NCI-H2029 treated with DMSO at 0.1 percent for 48 hours (cell line): ENCODE measurements at places on chromosomes 13 and 19.

GRCh38 chr19:37926255-37926654 lies 19.2 kb downstream of the SIPA1L3 start:
- DNase-seq: no peak

- no peak for DNase-seq
Measured at GRCh38 chr13:45707516-45708100, 5.5 kb downstream of the CBY2 start.

DNA sequence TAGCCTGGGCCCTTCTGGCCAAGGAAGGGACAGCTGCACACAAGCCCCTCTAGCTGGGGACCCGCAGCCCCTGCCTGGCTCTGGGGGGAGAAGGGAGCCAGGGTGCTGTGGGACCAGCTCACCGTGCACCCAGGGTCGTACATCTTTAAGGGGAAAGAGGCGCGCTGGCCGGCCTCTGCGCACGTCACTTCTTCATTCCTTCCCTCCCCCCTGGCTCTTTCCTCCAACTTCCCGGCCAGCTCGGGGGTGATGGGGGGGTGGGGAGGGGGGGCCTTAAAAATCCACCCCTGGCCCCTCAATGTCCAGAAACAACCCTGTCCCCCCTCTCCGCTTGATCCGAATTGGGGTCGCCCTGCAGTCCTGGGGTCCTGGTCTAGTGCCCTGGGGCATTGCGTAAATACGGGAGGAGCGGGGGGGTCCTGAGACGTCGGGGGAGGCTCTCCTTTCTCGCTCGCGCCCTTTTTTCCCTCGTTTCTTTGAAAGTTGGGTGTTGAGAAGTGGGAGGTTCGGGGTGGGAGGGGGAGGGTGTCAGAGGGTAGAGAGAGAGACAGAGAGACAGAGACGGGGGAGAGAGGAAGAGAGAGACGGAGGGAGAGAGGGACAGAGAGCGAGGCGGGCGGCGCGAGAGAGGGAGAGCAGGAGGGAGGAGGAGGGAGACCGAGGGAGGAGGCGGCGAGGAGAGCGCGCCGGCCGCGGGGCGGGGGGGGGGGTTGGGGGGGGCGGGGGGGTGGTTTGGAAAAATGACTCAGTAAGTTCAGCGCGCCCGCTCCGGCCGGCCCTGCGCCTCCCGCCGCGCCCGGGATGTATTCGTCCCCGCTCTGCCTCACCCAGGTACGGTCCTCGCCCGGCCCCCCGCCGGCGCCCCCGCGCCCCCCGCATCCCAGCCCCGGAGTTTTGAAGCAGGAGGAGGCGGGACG lies at the start of gene NFIC:
Gene NFIC (plus strand): TSS at position 748 of the 917 bp plus-strand sequence. CDS start 54 bp downstream, at position 802.
- no peak for DNase-seq

- no peak for DNase-seq
Measured at GRCh38 chr19:7953576-7953975, 10.1 kb upstream of the TIMM44 start.

DNA sequence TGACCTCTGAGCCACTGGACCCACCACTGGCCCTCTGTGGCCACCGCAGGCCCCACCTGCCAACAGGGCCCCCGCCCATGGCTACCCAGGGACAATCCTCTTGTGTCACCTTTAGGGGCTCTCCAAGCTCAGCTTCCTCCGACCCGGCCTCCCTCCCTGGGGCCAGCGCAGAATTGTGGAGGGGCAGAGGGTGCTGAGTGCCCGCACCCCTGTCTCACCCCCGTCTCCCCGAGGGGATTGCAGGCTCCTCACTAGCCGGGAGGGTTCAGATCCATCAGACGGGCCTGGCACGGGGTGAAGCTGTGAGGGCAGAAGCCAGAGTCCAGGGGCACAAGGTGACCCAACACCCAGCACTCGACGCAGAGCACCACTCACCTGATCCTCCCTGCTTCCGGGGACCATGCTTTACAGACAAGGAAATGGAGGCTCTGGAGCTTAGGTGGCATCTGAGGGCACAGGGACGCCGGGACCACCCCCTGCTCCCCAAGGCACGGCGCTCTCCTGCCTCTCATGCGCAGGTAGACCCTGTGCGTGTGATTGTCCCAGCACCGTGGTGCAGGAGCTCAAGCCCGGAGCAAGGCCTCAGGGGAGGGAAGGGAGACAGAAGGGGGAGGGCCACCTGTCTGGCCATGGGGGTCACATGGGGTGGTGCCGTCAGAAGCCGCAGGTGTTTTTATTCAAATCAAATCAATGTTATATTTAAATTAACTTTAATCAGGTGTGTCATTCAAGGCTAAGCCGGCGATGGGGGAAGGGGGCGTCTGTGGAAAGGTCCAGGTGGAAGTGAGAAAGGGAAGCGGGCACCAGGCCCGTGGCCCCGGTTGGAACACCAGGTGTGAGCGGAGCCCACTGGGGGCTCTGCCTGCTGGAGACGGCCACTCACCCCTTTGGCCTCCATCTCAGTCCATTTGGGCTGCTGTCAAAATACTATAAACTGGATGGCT lies 21.6 kb upstream of the SPACA7 start:
- DNase-seq: no peak

GRCh38 chr13:20389696-20390525 lies 135.7 kb downstream of the CRYL1 start:
- DNase-seq: no peak

DNA sequence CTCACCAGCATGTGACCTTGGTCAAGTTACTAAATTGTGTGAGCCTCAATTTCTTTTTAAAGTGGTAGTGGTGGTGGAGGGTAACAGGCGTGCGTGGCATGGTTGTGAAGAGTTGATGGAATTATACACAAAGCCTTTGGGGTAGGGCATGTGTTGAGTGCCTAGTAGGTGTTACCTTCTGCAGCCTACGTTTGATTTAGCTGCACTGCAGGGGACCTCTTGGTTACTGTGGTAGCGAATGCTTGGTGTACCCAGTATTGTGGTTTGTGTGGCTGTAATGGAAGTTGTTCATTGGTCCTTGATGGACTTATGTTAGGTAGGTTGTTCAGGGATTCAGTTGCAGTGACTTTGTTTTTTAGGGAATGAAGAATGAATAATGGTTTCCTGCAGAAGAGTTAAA lies 24.6 kb downstream of the PRAM1 start:
- no peak for DNase-seq

GRCh38 chr13:66745307-66745706 lies 484.8 kb downstream of the PCDH9 start:
- no peak for DNase-seq

DNA sequence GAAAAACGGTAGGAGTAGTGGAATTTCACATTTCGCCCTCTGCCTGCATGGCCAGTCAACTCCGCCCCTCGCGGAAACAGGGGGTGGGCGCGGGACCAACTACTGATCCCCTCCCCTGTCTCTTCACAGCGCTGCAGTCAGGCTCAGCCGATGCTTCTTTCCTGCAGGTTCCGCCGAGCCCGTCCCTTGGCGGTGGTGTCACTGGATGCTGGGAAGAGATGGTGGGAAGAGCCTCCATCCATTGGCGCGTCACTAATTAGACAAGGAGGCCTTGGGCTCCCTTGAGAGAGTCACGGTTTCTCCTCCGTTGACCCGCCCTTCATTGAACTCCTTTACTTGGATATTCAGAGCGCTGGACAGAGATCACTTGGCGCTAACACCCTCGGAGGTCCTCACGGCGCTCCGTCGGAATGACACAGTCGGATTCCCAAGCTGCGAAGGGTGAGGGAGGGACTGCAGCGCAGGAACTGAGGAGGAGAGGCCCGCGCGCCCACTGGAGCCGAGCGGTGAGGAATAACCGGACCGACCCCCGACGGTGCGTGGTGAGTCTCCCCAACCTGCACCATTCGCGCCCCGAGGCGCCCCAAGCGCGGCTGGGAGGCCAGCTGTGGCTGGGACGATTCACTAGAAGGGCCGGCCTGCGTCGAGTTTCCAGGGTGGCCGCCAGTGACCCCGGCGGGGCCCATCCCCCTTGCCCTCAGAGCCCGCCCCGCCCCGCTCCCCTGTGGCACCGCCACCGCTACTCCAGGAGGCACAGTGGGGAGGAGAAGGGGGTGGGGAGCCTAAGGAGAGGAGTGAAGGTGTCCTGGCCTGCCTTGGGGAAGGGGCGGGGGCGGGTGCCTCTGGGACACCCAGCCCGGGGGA lies 11.2 kb upstream of the CEACAM21 start:
- DNase-seq: no peak

DNA sequence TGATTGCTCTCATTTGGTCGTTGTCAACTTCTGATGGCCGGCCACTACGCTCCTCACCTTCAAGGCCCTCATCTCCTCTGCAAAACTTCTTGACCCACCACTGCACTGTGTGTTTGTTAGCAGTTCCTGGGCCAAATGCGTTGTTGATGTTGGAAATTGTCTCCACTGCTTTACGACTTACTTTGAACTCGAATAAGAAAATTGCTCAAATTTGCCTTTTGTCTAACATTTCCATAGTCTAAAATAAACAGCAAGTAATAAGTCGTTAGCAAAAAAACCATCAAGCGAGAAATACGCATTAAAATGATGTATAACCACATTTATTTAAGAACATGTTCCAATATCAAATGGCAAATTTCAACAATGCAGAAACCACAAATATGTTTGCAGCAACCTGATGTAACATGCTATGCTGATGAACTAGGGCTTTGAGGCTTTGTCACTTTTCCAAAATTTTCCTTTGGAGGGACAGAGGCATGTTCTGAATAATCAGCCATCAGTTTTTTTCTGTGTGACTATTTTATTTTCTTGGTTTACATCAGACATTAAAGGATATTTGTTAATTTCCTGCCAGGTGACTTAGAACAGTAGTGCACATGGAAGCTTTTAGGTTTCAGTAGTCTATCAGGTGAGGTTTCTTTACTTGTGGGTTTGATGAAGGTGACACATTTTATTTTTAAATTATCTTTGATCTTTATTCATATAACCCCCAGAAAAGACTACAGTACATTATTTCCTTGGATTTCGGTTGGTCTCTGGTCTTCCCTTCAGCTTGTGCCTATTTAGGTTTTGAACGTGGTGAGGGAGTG lies 74.7 kb upstream of the TEX29 start:
- no peak for DNase-seq

- no peak for DNase-seq
Measured at GRCh38 chr13:94656766-94657165, 55.1 kb downstream of the GPR180 start.

- no peak for DNase-seq
Measured at GRCh38 chr19:28468701-28469459, 744.1 kb downstream of the UQCRFS1 start.

DNA sequence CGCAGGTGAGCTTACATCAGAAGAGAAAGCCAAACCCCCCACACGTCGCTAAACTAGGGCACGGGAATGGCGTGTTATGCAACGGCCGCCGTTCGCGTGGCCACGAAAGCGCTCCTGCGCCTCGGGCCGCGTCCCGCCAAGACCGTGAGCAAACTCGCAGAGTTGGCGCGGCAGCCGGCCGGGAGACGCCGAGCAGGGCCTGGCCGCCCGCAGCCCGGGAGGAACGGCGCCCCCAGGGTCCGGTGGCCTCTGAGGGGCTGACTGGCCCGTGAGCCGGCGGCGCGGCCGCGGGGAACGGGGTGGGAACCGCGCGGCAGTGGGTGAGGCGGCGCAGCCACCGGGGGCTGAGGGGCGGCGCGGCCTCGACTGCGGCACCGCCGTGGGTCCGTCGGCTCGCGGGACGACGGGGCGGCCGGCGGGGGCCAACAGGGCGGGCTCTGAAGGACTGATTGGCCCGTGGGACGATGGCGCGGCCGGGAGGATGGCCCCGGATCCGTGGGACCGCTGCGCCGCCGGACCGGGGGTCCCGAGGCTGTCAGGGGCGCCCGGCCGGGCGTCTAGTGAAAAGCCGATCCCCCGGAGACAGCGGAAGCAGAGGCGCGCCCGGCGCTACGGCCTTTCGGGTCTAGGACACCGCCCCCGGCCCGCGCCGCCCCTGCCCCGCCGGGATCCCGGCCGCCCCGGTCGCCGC lies 903 bp downstream of the LATS2 start:
- DNase-seq: no peak

GRCh38 chr13:38979891-38980749 lies 10.5 kb downstream of the STOML3 start:
- no peak for DNase-seq

DNA sequence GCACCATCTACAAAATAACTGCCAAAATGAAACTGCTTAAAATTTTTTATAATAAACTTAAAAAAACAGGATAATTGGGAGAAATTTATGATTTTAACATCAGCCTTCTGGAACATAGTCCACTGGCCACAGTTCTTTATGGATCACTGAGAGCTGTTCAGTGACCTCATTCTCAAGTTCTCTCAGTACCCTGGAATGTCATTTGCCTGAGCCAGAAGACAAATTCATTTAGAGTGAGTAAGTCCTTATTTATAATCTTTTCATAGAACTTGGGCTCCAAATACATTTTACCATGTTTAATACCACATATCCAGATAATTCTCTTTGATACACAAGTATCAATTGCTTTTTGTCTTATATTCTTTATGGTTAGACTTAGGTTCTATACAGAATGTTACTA lies 87.6 kb downstream of the CAB39L start:
- DNase-seq: no peak

DNA sequence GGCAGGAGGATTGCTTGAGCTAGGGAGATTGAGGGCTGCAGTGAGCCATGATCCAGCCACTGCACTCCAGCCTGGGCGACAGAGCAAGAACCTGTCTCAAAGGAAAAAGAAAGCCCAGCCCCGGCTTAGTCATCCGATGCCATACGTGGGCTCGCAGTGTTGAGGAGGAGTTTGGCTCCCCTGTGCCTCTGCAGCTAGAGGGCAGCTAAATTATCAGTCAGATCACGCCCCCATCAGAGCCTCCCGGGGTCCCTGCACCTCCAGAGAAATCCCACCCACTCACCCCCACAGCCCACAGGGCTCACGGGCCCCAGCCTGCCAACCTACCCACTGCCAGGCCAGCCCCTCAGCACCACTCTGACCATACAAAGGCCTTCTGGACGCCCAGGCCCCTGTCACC lies 27.6 kb downstream of the MAU2 start:
- DNase-seq: no peak

DNA sequence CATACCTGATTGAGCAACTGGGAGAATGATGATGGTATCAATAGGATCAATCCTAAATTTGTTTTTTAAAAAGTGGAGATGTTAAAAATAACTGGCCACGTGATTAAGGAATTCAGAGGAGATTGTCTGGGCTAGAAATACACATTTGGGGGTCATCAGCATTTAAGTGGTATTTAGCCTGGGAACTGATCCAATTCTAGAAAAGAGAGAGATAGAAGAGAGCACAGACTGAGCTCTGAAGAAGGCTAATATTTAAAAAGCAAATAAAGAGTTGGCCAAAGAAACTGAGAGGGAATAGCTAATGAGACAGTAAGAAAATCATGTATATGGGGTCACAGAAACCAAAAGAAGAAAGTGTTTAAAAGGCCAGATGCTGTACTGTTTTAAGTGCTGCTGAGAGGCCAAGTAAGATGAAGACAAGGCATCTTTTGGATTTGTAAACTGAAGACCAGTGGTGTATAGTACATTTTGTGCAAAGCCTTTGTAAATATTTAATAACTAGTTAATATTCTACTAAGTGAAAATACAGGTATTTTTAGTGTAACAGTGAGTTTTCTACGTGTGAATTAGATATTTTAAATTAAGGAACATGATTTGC lies 40.2 kb downstream of the UBL3 start:
- no peak for DNase-seq
